Stromal cell of bone marrow (primary cell): ENCODE measurements at places on chromosomes 2 and 18.

DNA sequence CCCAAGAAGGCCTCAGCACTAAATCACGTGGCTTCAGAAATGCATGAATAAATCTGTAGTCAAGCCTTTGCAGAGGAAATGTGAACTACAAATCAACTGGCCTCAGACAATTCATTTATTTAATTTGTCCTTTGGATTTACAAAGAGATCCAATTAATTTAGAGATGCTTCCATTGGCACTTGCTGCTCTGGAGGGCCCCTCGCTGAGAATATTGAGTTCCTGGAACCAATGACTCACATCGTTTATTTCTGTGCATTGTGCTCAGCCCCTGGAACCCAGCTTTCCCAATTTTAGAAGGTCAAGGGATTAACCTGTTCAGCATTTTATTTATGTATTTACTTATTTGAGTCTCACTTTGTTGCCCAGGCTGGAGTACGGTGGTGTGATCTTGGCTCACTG, 47.2 kb upstream of the MGAT4A start:
- no peak for DNase-seq

DNA sequence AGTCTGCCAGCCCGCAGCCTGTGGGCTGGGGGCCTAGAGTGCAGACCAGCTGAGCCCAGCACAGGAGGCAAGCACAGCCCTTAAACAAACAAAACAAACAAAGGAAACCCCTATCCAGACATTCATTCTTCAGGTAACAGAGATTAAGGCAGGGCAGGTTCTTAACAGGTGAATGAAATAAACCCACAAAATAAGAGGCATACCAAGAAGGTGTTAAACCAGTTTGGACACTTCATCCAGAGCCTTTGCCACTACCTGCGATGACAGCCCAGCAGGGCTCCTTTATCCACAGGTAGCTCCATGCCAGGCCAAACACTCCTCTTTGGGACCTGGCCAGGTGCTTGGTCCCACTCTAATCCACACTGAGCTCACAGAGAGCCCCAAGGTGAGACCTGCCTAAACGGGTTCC, 209.7 kb upstream of the SIX2 start:
- no peak for DNase-seq

- DNase-seq, result no peak
These were observed 239.1 kb downstream of the MTX2 start for GRCh38 chr2:176508374-176508773.

DNA sequence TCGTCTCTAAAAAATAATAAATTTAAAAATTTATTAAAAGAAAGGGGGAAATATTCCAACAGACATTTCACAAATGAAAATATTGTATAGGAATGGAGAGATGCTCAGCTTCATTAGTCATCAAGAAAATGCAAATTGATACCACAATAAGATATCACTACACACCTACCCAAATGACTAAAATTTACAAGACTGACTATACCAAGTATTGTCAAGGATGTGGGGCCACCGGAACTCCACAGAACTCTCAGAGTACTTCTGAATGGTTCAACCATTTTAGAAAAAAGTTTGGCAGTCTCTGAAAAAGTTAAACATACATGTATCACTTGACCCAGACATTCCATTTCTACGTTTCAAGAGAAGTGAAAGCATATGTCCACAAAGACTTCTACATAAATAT, 163.4 kb downstream of the EHBP1 start:
- DNase-seq, result no peak

GRCh38 chr2:23418461-23418911, 33.5 kb downstream of the KLHL29 start:
- peak; percentile 76 for DNase-seq

GRCh38 chr2:173884025-173884802, 81.0 kb downstream of the SP3 start:
- DNase-seq, result peak; percentile 17

GRCh38 chr2:241980193-241980592, 110.7 kb downstream of the RTP5 start:
- no peak for DNase-seq

- DNase-seq, result peak; percentile 98
These were observed 5.1 kb downstream of the HNMT start for GRCh38 chr2:137969418-137969765.

- DNase-seq, result peak; percentile 31
These were observed 477.2 kb downstream of the TRIB2 start for GRCh38 chr2:13193900-13194299.

DNA sequence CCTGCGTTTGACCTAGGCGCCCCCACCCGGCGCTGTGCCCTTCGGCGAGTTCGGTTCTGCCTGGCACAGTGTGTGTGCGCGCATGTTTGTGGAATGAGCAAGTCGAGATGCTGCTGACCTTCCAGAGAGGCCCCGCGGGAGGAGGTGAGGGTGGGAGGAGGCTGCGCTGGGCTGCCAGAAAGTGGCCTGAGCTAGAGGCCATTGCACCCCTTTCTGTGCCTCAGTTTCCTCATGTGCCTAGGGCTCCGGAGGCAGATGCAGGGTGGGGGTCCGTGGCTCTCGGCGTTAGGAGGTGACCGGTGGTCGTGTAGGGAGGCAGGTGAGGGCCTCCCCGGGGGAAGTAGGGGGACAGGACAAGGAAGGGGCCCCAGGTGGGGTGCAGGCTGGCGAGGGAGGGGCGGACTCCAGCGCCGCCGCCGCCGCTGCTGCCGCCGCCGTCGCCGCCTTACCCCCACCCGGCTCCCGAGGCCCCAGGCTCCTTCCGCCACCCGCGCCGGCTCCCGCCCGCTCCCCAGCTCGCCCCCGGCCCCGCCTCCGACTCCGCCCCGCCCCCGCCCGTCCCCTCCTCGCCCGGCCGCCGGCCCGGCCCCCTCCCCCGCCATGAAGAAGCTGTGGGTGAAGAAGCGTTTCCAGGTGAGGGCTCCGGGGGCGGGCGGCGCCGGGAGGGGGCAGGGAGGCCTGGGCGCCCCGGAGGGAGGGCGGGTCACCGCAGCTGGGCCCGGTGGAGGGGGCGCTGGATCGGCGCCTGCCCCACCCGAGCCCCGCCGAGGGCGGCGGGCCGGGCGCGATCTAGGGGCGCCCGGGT, 7.0 kb downstream of the SPEG start:
- no peak for DNase-seq

- no peak for DNase-seq
These were observed 44.3 kb downstream of the HPCAL1 start for GRCh38 chr2:10346929-10347561.

GRCh38 chr2:10396464-10396863, 51.7 kb downstream of the ODC1 start:
- DNase-seq, result no peak

GRCh38 chr2:143808166-143808565, 678.9 kb downstream of the ARHGAP15 start:
- DNase-seq, result no peak

- no peak for DNase-seq
These were observed 197.8 kb downstream of the CTIF start for GRCh38 chr18:48736321-48737260.

- no peak for DNase-seq
These were observed 82.3 kb upstream of the LDLRAD4 start for GRCh38 chr18:13136056-13136903.

- no peak for DNase-seq
These were observed 260.7 kb upstream of the MGAT5 start for GRCh38 chr2:133993160-133993559.
